Karpas-422 (cell line): ENCODE measurements at places on chromosomes 2 and 18. TPM values are rescaled to one million over a fixed set of nuclear protein-coding genes. Genes with fewer than 3 reads are reported as not detected.
A peak's percentile ranks its signal among the peaks of the same experiment; 100 is the strongest.

The KCNG2 gene
- total RNA-seq, result not detected in 2 replicates

The NGEF gene
- not detected in 2 replicates for total RNA-seq

The ANKRD29 gene
- total RNA-seq, result not detected in 2 replicates

The DARS1 gene
- total RNA-seq, result 131 and 185 TPM in 2 replicates

The CERKL gene
- 15.4 and 24.4 TPM in 2 replicates for total RNA-seq

The LONRF2 gene
- total RNA-seq, result not detected in 2 replicates

The HOXD12 gene
- 1.0 and 1.9 TPM in 2 replicates for total RNA-seq

The GRHL1 gene
- total RNA-seq, result 1.3 TPM in 1 of 2 replicates, not detected in the other

The IL1R1 gene
- not detected in 2 replicates for total RNA-seq

DNA sequence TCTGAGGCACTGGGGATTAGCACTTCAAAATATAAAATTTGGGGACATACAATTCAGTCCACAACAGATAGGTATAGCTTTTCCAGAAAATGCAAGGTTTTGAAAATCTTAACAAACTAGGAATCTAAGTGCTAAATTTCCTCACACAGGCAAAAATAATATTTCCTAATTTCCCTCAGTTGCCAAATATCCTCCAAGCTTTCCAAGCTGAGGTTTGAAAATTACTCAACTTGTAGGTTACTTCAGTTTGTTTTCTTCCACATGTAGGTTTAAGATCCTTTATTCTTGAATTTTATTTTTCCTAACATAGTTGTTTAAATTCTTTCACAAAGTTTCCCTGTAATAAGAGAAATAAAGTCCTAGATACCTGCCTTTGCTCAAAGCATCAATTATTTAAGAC is 192.9 kb upstream of the NRXN1 start:
- no peak for DNase-seq

DNA sequence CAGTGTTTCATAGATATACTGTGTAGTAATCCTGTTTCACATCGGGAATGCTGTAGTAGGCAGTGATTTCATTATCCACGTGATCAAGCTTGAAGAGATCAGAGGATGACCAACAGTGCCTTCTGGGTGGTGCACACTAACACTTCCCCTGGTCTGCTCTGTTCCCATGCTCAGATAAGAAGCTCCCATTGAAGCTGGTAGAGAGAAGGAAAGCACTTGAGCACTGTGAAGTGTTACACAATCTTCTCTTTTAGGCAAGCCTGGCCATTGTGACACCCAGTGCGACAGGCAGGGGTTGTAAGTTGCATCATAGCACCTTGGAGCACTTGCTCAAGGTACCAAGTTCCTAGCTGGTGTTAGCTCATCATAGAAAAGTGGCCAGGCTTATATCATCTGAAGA is 30.6 kb upstream of the GPD2 start:
- no peak for DNase-seq

DNA sequence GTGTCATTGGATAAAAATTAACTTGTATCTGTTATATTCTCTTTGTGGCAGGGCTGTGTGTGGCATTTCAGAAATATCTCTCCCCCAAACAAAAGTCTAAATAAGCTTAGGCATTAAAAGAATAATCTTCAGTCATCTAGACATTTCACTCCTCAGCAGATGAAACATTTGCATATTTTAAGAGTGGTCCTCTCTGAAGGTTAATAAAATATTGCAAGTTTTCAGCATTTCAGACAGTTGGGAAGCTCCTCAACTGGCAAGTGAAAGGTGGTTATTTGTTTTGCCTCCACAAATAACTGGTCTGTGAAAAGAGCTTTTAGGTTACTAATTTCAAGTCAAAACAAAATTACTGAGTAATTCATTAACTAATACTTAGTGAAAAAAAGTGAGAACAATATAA is 462.6 kb downstream of the EPHA4 start:
- DNase-seq, result no peak

- no peak for DNase-seq
Measured at GRCh38 chr2:70979626-70980025, 1.2 kb downstream of the ANKRD53 start.

- no peak for DNase-seq
Measured at GRCh38 chr2:46805401-46805951, 110.1 kb downstream of the MCFD2 start.

DNA sequence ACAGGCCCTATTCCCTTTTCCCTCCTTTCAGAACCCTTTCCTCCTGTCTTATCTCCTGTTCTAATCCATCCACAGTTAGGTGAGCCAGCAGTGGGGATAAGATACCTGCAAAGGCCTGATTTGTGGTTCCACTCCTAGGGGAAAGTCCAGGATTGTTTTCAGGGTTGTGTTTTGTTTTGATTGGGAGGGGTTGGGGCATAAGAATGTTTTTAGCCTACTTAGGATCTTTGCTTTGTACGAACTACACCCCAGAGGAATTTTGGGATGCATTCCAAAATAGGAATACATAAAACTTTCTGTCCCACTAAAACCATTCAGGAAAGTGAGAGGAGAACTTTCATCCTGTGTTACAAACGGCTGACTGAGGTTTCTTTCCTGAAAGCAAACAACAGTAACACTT is 150.8 kb upstream of the PGAP1 start:
- no peak for DNase-seq

GRCh38 chr2:231686192-231687100 is 21.9 kb upstream of the PTMA start:
- DNase-seq, result peak; percentile 51

DNA sequence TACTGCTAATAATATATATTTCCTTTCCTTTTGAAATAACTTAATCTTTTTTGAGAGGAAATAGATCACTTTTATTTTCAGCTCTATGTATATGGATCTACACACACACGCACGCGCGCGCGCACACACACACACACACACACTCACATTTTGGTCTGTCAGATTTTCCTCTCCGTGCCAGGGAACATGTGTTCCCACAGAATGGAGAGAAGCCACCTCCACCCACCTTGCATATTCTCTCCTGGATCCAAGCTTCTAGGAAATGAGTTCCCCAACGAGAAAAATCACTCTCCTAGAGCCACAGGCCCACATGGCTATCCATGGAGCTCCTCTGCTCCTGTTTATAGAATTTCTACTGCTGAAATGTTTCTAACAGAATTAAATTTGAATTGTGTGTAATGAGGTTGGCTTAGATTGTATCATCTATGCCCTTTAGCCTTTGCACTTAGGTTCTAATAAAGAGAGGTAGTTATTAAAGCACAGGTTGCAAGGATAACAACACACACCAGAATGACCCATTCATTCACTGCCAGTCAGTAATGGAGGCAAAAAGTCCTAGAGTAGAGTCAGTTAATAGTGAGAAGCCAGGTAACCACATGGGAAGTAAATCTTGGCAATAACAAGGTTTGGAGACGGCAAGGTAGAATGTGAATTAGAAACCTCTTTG is 19.7 kb downstream of the IFIH1 start:
- DNase-seq, result no peak
